Ascending aorta (tissue), 2 donors: ENCODE measurements at places on chromosomes 2 and 18. TPM values are rescaled to one million over a fixed set of nuclear protein-coding genes. Genes with fewer than 3 reads are reported as not detected.

The CYP27A1 gene
- 53.1 TPM for total RNA-seq

GRCh38 chr2:235605312-235606003 lies 111.6 kb downstream of the AGAP1 start:
- H3K4me1 ChIP-seq, result no peaks in the 10 kb centered on the region
- H3K4me3 ChIP-seq, result no peak overlapping the region
- H3K27ac ChIP-seq, result no peak overlapping the region
- DNase-seq, result no peak

The OTOF gene
- total RNA-seq, result not detected

- no peak overlapping the region for H3K27ac ChIP-seq
- no peaks in the 10 kb centered on the region for H3K4me1 ChIP-seq
- no peaks in the 10 kb centered on the region for H3K36me3 ChIP-seq
These were observed 1023.6 kb downstream of the TMEM182 start for GRCh38 chr2:103785432-103785831.

GRCh38 chr2:118232796-118233195 lies 144.5 kb downstream of the INSIG2 start:
- H3K36me3 ChIP-seq, result no peaks in the 10 kb centered on the region
- no peak for DNase-seq
- no peaks in the 10 kb centered on the region for H3K27me3 ChIP-seq
- no peak overlapping the region for H3K27ac ChIP-seq

The RNASEH1 gene
- total RNA-seq, result 9.3 TPM

GRCh38 chr2:238892204-238892500 lies 44.3 kb downstream of the TWIST2 start:
- H3K27me3 ChIP-seq, result no peaks in the 10 kb centered on the region
- H3K27ac ChIP-seq, result no peak overlapping the region
- no peak for DNase-seq
- H3K4me1 ChIP-seq, result peaks cover 8% of the 10 kb centered on the region
- no peaks in the 10 kb centered on the region for H3K36me3 ChIP-seq

DNA sequence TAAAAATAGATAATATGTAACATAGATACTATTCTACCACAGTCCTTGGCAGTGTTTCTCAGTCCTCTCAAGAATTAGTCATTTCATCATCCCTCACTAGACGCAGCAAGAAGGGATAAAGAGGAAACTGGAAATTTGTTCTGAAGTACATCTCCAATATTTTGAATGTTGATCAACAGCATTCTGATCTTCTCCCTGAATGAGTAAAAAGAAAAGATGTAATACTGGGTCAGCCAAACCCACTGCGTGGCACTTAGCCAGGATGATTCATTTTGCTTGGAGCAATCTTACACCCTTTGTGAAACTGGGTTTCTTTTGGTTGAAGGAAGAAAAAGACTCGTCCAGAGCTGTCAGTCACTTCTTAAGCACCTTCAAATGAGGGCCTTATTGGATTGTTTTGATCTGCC lies 54.1 kb downstream of the TAF1B start:
- no peaks in the 10 kb centered on the region for H3K27me3 ChIP-seq
- H3K4me3 ChIP-seq, result no peak overlapping the region
- no peaks in the 10 kb centered on the region for H3K4me1 ChIP-seq
- no peak overlapping the region for H3K27ac ChIP-seq
- H3K36me3 ChIP-seq, result no peaks in the 10 kb centered on the region

DNA sequence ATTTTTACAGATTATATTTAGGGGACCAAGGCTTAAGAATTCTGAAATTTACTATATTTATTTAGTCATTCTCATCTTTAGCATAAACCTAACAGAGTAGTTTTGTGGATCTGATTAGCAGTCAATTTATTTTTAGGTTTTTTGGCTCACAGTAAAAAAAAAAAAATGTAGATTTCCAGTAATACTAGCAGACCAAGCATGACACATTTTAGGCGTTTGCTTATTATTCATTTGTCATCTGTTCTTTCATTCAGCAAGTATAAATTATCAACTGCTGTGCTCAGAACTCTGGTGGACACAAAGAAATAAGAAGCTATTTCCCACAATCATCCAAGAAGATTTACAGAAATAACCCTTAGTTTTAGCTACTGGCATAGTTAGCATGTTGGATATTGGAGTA lies 20.6 kb downstream of the PDE1A start:
- H3K4me3 ChIP-seq, result no peak overlapping the region
- no peak for DNase-seq
- H3K4me1 ChIP-seq, result no peaks in the 10 kb centered on the region
- H3K36me3 ChIP-seq, result no peaks in the 10 kb centered on the region
- H3K27me3 ChIP-seq, result no peaks in the 10 kb centered on the region

- H3K4me1 ChIP-seq, result no peaks in the 10 kb centered on the region
- no peak for DNase-seq
- H3K27me3 ChIP-seq, result no peaks in the 10 kb centered on the region
- no peak overlapping the region for H3K4me3 ChIP-seq
These were observed 597.5 kb downstream of the SLC4A3 start for GRCh38 chr2:220224691-220225543.

DNA sequence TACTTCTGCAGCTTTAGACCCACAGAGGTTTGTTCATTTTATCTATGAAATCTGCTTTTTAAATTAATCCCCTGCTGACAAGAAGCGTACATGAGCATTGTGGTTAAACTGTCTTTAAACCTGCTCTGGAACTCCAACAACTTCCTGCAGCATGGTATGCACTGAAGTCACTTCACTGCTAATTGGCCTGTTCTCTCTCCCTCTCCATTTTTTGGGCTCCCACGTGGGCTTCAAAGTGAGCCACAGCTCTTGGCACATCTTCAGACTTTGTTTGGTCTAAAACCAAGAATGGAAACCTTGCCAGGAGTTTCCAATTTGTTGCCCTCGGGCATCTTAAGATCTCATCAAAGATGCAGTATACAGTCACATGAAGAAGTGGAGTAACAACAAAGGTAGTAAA lies 311.4 kb downstream of the LRRTM1 start:
- DNase-seq, result no peak
- no peak overlapping the region for H3K27ac ChIP-seq
- no peaks in the 10 kb centered on the region for H3K36me3 ChIP-seq
- no peak overlapping the region for H3K4me3 ChIP-seq
- H3K4me1 ChIP-seq, result no peaks in the 10 kb centered on the region

The GKN2 gene
- 0.75 TPM for total RNA-seq

DNA sequence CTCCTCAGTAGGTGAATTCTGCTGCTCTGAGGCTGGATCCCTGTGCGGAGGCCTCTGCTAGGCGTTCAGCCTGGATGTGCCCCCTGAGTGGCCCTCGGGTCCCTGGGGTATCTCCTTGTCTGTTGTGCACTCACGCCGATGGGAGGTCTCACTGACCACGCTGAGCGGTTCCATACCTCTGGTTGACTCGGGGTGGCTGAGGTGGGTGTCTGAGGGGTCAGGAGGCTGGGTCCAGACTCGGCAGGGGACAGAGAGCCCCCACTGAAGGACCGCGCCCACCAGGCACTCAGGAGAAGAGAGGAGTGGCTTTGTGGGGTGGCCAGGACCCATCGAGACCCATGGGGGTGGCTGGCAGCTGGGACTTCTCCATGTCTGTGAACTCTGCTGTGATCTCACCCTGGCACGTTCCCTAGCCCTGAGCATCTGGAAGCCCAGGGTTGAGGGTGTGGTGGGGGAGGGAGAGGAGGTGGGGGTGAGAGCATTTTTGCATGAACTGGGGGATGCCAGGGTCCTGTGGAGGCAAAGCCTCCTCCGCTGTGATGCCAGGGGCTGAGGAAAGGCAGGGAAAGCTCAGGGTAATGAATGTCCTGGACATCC lies 53.7 kb downstream of the TWIST2 start:
- H3K27me3 ChIP-seq, result no peaks in the 10 kb centered on the region
- no peaks in the 10 kb centered on the region for H3K36me3 ChIP-seq
- no peak overlapping the region for H3K27ac ChIP-seq
- no peaks in the 10 kb centered on the region for H3K4me1 ChIP-seq

- no peaks in the 10 kb centered on the region for H3K27me3 ChIP-seq
- H3K36me3 ChIP-seq, result no peaks in the 10 kb centered on the region
- H3K27ac ChIP-seq, result no peak overlapping the region
- no peak for DNase-seq
- no peaks in the 10 kb centered on the region for H3K4me1 ChIP-seq
These were observed 46.1 kb downstream of the CDCA7 start for GRCh38 chr2:173400760-173401159.

DNA sequence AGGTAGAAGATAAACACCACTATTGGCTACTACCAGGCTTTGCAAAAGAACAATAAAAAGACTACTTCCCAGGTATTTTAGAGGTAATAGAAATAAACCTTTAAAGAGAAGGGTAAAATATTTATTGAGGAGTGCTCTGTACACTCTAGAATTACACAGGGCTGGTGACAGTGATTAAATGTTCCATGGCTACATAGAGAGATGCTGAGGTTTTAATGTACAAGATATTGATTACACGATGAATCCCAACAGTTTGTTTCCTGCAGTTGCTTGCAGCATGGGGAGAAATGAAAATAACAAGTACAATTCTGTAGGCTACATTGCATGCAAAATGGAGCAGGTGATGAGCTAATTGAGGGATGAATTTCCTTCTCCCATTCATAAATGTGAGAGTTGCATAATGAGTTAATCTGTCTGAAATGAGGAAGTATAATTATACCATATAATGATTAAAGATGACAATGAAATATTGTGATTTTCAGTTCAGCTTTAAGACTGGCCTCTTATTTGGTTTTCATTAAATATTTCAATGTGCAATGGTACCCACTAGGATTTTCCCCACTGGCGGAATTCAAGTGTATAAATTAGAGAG lies 266.1 kb downstream of the SOCS6 start:
- no peaks in the 10 kb centered on the region for H3K36me3 ChIP-seq
- no peak overlapping the region for H3K27ac ChIP-seq
- H3K4me1 ChIP-seq, result no peaks in the 10 kb centered on the region
- H3K27me3 ChIP-seq, result no peaks in the 10 kb centered on the region

DNA sequence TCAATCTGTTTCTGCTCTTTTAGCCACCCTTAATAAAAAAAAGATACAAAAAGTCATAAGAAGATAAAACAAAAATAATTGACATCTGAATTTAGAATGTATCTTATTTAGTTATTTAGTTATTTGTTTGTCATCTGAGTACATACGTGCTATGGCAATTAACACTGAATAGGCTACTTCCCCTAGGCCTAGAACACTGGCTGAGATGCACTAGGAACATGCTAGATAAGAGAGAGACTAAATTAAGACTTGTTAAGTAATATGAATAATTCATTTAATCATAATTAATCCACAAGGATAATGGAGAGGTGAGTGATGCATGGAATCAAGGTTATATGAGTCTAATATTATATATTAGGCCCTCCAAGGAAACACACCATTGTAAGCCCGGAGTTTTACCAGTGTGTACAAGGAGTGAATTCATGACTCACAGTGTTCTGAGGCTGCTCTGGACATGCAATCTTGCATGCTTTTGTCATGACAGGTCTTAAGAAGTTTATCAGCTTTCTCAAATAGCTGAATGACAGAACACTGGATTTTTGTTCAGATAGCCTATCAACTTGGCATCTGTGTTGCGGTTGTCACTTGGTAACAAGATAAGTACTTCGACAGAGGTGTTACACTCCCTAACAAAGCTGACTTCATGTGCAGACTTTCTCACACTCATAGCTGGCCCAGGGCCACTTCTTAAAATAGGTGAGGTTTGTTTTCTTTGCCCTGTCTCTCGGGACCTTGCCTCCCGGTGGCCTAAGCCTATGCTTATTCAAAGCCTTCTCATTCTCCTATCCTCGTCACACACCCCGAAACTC lies 5.0 kb upstream of the SERPINB2 start:
- H3K27me3 ChIP-seq, result no peaks in the 10 kb centered on the region
- no peak overlapping the region for H3K27ac ChIP-seq
- no peaks in the 10 kb centered on the region for H3K4me1 ChIP-seq
- no peak for DNase-seq
- H3K36me3 ChIP-seq, result no peaks in the 10 kb centered on the region

- no peak overlapping the region for H3K27ac ChIP-seq
- H3K4me1 ChIP-seq, result no peaks in the 10 kb centered on the region
- no peaks in the 10 kb centered on the region for H3K27me3 ChIP-seq
- no peak overlapping the region for H3K4me3 ChIP-seq
These were observed 65.7 kb downstream of the ZSWIM2 start for GRCh38 chr2:186783254-186783653.

The TUBB8B gene
- not detected for total RNA-seq

- no peaks in the 10 kb centered on the region for H3K4me1 ChIP-seq
- H3K4me3 ChIP-seq, result no peak overlapping the region
- H3K27me3 ChIP-seq, result no peaks in the 10 kb centered on the region
These were observed 93.5 kb upstream of the ITGB6 start for GRCh38 chr2:160293391-160294091.

- no peak overlapping the region for H3K4me3 ChIP-seq
- peak; percentile 44 for DNase-seq
- H3K36me3 ChIP-seq, result no peaks in the 10 kb centered on the region
- H3K4me1 ChIP-seq, result no peaks in the 10 kb centered on the region
- H3K27ac ChIP-seq, result peak overlapping the region; percentile 94
These were observed 51.8 kb downstream of the PKDCC start for GRCh38 chr2:42099438-42100173.

DNA sequence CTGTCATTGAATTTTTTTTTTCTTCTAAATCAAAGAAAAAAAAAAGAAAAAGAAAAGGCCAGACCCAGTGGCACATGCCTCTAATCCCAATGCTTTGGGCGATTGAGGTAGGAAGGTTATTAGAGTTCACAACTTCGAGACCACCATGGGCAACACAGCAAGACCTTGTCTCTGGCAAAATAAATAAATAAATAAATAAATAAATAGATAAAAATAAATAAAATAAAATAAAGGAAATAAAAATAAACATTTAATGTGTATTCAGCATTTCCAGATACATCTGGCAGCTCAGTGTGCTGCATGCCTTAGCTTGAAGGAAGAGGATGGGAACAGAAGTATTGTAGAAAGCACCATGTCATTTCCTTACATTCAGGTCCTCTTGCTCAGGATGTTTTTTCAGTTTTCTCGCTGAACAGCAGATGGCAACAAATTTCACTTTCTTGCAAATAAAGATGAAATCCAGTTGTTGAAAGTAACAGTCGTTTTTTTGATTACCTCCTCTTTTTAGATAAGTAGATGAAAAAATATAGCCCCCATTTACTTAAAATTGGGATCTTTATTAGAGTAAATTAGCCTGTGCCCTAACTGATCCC lies 25.7 kb upstream of the FAM178B start:
- H3K36me3 ChIP-seq, result no peaks in the 10 kb centered on the region
- H3K27ac ChIP-seq, result no peak overlapping the region
- no peaks in the 10 kb centered on the region for H3K4me1 ChIP-seq
- H3K27me3 ChIP-seq, result no peaks in the 10 kb centered on the region
- H3K4me3 ChIP-seq, result no peak overlapping the region
- DNase-seq, result no peak

The DPP10 gene
- not detected for total RNA-seq

DNA sequence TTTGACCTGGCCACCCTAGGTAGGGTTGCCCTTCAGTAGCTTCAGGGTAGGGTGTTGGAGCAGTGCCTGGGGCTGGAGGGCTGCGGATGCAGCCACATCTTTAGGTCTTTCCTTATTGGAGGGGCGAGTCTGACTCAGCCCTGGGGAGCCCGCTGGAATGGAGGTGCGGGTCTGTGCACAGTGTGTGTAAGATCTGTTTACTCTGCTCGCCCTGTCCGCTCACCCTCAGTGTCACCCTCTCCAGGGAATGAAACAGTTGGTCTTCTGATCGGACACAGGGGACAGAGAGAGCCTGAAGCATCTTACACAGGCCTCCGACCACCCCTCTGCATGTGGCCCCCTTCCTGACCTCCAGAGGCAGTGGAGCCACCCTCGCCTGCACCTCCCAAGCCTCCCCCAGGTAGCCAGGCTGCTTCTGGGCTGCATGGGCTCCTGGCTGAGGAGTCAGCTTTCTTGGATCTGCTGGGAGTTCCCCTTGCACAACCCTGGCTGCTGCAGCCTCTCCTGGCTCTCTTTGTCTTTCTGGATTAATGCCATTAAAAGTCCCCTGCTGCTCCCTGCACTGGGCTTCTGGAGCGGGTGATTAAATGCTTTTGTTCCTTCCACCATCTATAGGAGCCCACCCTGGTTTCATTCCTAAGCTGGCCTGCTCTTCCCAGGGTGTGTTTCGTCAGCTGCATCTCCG lies 82.6 kb downstream of the ASB1 start:
- H3K4me1 ChIP-seq, result no peaks in the 10 kb centered on the region
- no peak overlapping the region for H3K27ac ChIP-seq
- no peak overlapping the region for H3K4me3 ChIP-seq

The KIAA2012 gene
- 0.11 TPM for total RNA-seq

The INPP5D gene
- 21.7 TPM for total RNA-seq
